ENCODE measurements at places on chromosomes 4 and X.

DNA sequence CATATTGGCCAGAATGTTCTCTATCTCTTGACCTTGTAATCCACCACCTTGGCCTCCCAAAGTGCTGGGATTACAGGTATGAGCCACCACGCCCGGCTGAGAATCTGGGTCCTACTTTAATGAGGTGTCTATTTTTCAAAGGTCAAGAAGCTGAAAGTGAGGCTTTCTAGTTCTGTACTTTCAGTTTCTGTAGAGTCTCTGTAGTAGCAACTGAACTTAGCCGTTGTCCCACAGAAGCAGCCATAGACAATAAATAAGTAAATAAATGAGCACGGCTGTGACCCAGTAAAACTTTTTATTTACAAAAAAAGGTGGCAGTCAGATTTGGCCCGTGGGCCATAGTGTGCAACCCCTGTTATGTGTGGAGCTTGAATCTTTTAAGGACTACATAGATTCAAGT lies 92.0 kb downstream of the FNIP2 start:
- DNase-seq, result no peak

- no peak for DNase-seq
These were observed 18.8 kb upstream of the NWD2 start for GRCh38 chr4:37225778-37226177.

DNA sequence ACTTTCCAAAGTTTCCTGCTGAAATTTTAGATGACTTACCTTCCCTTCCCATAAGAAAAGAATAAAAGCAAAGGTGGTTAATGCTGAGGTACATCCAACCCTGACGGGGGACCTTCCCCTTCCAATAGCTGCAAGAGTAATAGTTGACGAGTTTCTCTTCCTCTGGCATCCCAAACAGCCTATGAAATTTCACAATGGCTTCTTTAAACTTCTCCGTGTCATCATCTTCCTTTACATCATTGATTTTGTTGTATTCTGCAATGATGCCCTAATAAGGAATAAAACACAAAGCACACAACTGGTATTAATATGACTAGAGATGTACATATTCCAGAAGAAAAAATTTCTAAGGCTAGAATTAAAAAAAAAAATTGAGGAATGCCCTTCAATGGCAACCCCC lies 76.6 kb downstream of the TBC1D9 start:
- DNase-seq, result no peak

- no peak for DNase-seq
These were observed 101.9 kb upstream of the BCOR start for GRCh38 chrX:40199704-40200103.

DNA sequence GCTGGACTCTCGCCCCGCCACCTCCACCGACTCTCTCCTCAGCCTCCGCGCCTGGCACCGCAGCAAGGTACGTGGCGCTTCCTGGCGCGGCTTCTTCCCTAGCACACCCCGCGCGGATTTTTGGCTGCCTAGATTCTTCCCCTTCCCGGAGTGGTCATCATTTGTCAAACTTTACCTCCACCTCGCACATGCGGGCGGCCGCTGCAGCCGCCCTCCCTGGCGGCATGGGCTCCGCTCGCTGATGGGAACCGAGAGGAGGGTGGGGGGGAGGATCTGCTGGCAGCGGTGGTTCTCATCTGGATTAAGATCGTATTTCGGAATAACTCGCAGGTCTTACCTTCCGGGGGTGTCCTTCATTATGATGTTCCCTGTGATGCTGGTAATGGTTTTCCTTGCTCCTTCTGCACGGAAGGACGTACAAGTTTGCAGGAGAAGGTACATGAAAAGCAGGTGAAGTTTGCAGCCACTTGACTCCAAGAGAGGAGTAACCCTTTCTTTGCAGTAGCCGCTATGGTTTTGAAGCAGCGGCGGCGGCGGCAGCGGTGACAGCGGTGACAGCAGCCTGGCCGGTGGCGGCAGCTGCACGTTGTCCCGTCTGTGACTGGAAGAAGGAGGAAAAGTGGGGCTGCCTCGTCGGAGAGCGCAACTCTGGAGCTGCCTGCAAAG lies 2183.9 kb upstream of the TENM3 start:
- DNase-seq, result no peak

DNA sequence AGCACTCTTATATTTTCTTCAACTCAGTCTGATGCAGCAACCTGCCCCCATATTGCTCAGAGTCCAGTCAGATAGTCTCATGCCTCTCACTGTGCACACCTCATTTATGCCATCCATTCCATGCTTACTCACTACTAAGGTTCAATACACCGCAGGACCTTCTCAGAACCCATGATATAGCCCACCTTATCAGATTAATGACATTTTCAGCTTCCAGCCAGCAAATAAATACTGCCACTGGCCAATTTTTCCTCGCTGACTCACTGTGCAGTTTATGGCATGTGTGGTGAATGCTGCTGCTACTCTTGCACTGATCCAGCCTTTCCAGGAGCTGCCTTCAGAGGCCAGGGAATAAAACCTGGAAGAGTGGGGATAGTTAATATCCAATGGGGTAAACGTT lies 380.6 kb upstream of the SPOCK3 start:
- DNase-seq, result no peak

GRCh38 chrX:20727447-20727846 lies 460.7 kb upstream of the RPS6KA3 start:
- DNase-seq, result no peak

DNA sequence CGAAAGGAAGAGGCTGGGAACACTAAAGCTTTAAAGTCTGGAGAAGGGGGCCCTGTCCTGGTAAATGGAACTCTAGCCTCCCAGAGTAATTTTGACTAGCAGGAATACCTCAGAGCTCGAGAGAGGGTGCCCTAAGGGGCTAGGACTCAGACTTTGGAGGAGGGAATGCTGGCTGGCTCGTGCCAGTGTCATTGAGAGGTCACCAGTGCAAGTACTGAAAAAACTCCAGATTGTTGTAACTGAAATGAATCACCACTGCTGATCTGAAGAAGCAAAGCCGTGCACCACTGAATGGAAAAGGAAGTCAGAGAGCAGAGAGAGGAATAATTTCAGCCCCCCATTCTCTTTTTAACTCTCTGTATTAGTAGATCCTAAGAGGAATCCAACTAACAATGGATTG lies 690.2 kb downstream of the FAT4 start:
- no peak for DNase-seq

DNA sequence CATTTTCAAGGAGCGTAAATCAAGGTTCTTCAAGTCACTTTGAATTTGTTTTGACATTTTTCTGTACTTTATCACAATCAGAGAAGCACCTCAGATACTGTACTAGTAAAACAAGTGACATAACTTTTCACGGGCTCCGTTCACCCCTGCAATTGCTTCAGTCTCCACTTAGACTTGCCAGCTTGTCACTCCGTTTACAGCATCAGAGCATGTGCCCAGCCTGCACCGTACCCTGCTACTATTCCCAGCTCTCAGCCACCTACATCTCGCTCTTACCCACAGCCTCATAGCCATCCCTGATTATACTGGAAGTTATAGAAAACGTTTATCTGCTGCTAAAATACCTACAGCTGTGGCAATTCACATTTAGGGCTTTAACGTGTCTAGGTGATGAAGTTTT lies 135.3 kb upstream of the TENM3 start:
- DNase-seq, result no peak

DNA sequence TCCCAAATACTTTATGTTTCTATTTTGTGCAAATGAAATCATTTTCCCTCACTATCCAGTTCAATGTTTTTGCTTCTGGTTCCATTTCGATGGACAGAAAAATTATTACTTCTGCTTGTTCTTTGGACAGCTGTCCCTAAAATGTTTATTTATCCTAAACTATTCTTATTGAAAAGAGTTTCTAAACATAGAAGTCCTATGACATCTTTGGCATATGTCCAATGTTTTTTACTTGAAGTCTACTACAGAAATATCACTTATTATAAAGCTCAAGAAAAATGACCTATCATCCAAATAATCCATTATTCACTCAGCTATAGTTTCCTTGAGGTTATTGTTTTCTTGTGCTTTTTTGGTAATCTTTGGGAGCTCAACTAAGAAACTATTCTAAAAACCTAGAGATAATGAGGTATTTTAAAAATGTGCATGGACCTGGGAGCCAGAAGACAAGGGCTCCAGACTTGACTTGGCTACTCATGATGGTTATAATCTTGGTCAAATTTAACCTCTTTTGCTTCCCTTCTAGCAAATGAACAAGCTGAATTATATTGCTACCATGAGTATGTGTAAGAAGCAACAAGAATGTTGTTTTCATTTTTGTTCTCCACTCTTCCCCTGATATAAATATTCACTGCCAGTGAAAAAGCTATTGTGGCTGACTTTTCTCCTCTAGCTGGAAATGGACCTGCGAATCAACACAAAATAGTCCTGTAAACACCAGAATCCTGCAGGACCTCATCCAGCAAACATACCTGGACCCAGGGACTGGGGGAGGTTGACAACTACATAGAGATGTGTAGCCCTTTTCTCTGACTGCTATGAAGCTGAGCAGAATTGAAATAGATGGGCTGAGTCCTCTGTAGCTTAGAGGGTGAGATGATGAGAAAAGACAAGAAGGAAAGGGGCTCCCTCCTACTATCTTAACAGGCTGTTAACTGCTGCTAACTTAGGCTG lies 137.4 kb downstream of the FRYL start:
- DNase-seq, result no peak

- no peak for DNase-seq
These were observed 22.6 kb downstream of the RNF212 start for GRCh38 chr4:1090465-1091440.

- no peak for DNase-seq
These were observed 591 bp upstream of the NWD2 start for GRCh38 chr4:37243722-37244582.

DNA sequence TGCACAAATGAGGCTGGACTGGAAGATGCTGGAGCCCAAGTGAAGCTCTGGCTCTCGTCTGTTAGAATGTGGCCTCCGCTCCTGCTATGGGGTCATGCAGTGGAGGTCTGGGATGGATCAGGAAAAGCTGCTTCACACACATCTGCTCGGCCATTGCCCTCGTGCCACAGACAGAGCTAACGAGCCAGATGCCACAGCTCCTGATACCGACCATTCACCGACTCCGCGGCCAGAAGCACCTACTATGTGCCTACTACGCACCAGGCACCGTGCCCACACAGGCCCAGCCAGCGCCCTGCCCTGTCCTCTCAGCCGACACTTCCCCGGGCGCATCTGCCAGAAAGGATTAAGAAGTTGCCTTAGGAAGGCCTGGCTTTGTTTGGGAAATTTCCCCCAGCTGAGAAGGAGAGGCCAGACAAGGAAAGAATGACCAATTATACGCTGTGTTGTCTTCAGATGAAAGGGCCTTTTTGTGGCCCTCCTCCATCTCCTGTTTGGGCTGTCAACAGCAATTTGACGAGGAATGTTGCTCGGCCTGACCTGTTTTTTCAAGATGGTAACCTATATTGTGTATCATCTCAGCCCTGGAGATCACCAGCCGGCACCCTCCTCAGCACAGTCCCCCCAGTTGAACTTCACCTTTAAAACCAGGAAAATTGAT lies 34.3 kb downstream of the HMX1 start:
- no peak for DNase-seq

- DNase-seq, result no peak
These were observed 155.4 kb upstream of the FAM9B start for GRCh38 chrX:9189286-9189685.

DNA sequence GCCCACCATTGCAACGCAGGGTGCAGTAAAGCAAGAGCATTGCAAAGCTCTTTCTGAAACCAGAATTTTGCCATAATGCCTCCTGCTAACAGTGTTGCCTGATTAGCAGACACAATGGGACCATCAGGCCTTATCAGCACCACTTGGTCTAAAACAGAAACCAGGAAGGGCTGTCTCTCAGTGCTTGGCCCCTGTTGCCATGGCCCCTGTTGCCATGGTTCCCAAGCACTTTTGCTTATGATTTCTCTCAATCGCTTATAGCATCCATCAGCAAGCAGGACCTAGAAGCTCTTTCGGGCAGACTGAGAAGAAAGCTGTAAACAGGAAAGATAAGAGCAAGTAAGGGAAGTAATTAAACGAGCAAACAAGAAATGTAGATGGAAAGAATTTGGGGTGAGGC lies 36.8 kb downstream of the RTL5 start:
- peak; percentile 75 for DNase-seq

DNA sequence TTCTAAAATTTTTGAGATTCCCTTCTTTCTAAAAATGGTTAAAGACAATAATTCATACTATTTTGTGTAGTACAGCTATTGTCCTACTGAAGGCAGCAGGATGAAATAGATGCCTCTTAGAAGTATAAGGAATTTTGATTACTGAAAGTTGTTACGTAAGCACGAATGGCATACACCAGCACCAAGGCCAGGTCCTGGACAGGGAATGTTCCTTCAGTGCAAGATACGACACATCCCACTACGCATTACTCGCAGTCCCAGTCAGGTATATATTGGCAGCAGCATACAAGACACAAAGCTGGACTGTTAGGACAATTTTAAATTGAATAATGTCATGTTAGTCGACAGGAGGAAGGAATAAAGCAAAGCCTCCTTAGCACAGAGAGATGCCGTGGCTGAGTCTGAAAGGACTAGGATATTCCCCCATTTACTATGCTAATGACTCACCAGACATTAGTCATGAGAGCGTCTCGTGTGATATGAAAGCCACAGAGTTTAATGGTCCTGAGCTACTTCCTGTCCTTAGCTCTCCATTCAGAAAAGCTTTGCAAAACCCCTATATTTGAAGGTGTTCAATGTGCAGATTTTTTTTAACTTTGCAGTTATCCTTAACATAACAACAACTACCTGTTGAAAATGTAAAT lies 504.3 kb downstream of the FAM133A start:
- no peak for DNase-seq

GRCh38 chr4:106425576-106425975 lies 57.0 kb upstream of the GIMD1 start:
- no peak for DNase-seq

DNA sequence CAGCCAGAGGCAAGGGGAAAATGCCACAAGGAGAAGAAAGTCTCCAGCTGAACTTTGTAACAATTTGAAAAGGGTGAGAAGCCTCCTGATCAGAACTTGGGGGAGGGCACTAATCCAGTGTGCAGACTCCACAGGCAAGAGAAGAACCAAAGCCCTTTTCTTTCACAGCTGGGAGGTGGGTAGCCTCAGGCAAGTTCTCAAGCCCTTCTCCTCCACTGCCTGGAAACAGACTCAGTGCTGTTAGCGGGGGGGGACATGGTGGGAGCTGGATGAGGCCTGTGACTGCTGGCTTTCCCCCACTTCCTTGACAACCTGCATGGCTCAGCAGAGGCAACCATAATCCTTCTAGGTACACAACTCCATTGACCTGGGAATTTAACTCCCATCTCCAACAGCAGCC lies 92.5 kb downstream of the LHFPL1 start:
- no peak for DNase-seq

Measured in T-helper 22 cell (primary cell).